ENCODE measurements at places on chromosomes 5 and 9.
A peak's percentile ranks its signal among the peaks of the same experiment; 100 is the strongest.

DNA sequence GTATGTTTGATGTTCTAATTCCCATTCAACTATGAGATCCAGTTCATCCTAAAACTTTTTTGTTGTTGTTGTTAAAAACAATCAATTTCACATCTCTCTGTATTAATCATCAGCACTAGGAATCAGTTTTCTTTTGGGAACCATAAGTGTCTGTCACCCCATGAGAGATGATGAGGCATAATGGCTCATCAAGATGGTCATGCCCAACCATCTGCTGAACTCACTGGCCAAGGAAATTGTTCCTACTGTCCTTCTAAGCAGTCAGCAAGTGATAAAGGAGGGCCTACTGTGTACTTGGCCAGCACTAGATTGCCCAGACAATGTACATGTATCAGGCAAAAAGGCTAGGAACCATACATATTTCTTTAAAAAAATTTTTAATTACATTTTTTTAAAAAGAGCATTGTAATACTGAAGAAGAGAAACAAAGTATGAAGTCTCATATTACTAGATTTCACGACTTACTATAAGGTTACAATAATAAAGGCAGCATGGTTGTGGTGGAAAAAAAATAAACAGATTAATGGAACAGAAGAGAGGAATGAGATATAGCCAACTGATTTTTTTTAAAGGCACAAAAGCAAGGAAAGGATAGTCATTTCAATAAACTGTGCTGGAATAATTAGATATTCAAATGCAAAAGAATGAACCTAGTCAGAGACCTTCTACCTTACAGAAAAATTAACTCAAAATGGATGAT lies 458.3 kb downstream of the SPOCK1 start:
- DNase-seq: no peak

GRCh38 chr5:167835146-167835545 lies 456.3 kb upstream of the WWC1 start:
- no peak for DNase-seq

GRCh38 chr5:16534280-16534679 lies 68.7 kb upstream of the ZNF622 start:
- no peak for DNase-seq

DNA sequence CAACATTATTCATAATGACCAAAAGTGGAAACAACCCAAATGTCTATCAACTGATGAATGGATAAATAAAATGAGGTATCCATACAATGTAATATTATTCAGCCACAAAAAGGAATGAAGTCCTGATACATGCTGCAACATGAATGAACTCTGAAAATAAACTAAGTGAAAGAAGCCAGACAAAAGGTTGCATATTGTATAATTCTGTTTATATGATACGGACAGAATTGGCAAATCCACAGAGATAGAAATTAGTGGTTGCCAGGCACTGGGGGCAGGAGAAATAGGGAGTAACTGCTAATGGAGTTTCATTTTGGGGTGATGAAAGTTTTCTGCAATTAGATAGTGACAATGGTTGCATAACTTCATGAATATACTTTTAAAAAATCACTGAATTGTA lies 47.0 kb downstream of the KIF24 start:
- no peak for DNase-seq

GRCh38 chr9:33374190-33374589 lies 28.2 kb downstream of the AQP7 start:
- DNase-seq: no peak

GRCh38 chr5:543755-544674 lies 19.8 kb upstream of the SLC9A3 start:
- DNase-seq: no peak

DNA sequence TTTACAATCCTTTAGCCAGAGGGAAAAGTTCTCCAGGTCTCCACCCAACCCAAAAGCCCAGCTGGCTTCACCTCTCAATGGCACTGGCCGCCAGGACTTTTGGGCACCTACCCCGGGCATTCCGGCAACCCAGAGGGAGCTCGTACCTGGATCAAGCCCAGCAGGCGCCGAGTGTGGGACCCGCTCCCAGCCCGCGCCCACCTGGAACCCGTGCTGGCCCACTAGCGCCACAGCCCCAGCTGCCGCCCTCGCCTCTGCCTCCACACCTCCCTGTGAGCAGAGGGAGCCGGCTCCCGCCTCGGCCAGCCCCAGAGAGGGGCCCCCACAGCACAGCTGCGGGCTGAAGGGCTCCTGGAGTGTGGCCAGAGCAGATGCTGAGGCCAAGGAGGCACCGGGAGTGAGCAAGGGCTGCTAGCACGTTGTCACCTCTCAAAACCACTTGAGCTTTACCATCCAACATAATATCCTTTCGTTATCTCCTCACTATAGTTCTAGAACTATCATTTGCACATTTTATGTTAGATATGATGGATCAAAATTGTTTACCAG lies 69.7 kb downstream of the GCNT1 start:
- no peak for DNase-seq

DNA sequence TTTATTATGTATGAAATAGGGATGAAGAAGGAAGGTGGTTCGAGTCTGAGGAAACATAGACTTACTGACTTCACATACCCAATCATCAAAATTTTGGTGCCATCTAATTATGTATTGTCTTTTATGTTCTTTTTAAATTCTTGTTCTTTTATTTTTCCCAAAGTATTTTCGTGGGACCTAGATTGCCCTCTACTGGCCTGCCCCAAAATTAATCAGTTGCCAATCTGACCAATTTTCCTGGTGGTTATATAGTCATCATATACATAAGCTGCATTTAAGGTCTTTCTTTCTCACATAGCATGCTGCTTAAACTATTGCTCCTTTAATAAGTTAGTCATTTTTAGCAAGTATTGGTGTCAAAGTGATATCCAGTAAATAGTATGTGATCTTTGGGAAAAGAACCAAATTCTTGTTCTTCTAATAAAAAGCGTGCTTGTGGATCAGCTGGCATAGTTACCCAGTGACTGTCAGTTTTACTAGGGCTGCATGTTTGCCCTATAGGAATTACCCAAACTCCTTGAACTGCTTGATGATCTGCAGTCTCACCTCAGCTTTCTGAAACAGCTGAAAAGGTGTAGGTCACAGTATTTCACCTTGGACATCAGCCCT lies 223.5 kb downstream of the SH3GL2 start:
- DNase-seq: peak; percentile 16

- no peak for DNase-seq
Observed at GRCh38 chr9:112094241-112094640, 80.9 kb downstream of the SUSD1 start.

- no peak for DNase-seq
Observed at GRCh38 chr5:143437666-143438273, 34.3 kb upstream of the NR3C1 start.

DNA sequence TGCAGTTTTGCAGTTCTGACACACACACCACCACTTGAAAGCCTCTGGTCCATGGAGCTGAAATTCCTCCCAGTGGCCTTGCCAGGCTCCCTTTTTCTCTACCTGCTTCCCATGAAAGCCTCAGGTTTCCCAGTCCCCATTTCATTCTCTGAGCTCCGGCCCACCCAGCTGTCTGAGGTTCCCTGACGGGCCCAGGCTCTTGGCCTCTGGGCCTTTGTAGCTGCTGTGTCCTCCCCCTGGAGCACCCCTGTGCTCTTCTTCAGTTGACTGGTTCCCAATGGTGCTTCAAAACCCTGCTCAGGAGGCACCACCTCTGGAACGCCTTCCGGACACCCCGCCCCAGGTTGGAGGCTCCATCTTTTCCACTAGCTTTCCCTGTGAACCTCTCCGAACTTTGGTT lies 155.9 kb upstream of the SHB start:
- DNase-seq: no peak

DNA sequence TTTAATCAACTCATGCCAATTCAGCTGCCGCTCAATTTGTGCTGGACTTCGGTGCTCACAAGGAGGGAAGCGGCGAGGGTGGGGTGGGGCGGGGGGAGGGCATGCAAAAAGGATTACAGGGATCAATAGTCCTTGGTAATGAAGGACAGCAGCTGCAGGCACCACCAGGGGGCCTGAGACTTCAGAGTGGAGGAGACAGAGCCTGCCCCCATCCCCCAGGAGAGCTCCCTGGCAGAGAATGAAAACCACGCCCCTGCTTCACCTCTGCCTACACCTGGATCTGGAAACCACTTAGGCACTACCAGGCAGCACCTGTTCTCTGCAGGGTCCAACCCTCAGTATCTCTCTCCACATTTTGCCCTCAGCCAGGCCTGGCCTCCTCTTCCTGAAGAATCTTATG lies 155.6 kb downstream of the TRIM32 start:
- DNase-seq: no peak

DNA sequence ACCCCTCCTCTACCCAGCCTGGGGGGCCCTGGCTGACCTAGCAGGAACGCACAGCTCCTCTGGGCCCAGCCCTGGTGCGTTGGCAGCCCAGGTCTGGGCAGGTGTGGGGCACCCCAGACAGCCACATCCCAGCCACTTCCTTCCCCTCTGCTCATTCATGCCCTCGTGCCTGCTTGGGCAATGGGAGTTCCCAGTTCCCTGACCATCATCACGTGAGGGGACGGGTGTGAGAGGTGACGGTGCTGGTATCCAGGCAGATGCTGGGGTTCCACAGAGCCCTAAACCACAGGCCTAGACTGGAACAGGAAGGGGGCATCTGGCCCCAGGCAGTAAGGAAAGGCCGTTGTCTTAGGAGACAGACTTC lies 8.4 kb downstream of the RALGDS start:
- DNase-seq: no peak

- DNase-seq: peak; percentile 39
Observed at GRCh38 chr9:4301296-4301695, 1.4 kb upstream of the GLIS3 start.

GRCh38 chr9:128495804-128496417 lies 8.6 kb upstream of the GLE1 start:
- no peak for DNase-seq

- peak; percentile 18 for DNase-seq
Observed at GRCh38 chr5:119393746-119394145, 37.9 kb downstream of the TNFAIP8 start.

- peak; percentile 53 for DNase-seq
Observed at GRCh38 chr5:142512043-142513042, 173.5 kb downstream of the FGF1 start.

- DNase-seq: no peak
Observed at GRCh38 chr9:90946982-90947381, 145.4 kb downstream of the SYK start.

- DNase-seq: no peak
Observed at GRCh38 chr5:174418809-174419539, 305.4 kb upstream of the MSX2 start.

DNA sequence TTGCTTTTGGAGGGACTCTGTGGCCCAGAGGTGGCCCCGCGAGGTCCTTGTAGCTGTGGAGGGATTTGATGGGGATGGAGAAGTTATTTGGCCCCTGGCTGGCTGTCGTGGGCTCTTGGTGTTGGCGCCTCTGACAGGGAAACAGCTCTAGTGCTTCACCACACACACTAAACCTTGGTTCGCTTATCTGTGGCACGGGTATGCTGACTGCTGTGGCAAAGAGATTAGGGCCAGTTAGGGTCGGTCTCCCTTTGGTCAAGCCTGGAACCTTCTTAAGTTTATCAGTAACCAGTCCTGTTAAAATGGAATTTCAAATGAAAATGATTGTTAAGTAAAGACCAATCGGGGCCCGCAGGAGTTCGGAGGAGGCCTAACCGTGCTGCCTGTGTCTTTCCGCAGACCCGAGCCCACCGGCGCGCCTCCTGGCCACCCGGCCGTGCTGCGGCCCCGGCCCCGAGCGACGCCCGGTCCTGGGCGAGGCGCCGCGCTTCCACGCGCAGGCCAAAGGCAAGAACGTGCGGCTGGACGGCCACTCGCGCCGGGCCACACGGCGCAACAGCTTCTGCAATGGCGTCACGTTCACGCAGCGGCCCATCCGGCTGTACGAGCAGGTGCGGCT lies 28.4 kb downstream of the NEURL1B start:
- DNase-seq: no peak

GRCh38 chr9:97689401-97690180 lies 7.5 kb downstream of the XPA start:
- DNase-seq: peak; percentile 48

DNA sequence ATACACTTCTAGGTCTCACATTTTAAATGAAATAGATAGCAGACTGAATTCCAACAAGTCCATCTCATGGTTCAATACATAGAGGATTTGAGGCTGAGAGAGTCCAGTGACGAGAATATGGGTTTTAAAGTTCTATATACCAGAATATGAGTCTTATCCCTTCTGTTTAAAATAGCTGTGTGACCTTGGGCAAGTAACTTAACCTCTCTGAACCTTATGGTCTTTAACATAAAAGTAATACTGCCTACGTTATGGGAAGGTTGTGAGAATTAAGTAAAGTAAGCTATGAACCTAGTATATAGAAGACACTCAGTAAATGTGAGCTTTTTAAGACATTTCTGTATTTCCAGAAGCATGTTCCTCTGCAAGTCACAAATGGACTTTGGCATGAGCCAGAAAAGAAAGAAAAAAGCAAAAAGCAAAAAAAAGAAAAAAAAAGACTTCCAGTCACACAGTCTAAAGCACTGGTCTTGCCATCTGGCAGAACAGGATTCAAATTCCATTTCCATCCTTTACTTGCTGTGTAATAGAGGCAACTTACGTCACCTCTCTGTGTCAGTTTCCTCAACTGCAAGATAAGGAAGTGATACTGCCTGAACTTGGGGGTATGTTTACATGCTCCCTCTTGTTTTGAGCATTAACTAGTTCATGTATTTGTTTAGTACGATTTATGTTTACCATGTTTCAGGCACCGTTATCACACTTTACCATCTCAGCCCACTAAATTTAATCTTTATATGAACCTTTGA lies 248.2 kb downstream of the TRIM32 start:
- no peak for DNase-seq

GRCh38 chr5:93589152-93589828 lies 6.3 kb downstream of the NR2F1 start:
- peak; percentile 48 for DNase-seq

DNA sequence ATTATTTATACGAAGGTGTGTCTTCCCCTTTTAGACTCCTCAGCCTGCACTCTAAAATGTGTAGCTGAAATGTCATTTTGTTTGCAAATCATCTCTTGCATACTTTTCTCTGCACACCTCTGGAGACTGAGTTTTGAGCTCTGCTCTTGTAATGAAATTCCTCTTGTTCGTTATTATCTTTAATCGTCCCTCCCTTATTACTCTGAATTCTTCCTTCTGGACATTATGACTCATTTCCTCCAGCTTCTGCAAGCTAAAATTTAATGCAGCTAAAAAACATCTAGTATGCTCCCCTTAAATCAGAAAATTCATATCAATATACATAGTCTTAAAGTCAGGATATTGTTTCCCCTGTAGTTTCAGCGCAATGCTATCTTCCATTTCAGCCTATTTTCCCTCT lies 13.5 kb downstream of the ISL1 start:
- no peak for DNase-seq
